ENCODE measurements at places on chromosomes 6 and 20.

GRCh38 chr6:46053039-46053933, 37.6 kb upstream of the CLIC5 start:
- DNase-seq = no peak

GRCh38 chr6:143279385-143279784, 171.1 kb downstream of the ADAT2 start:
- no peak for DNase-seq

DNA sequence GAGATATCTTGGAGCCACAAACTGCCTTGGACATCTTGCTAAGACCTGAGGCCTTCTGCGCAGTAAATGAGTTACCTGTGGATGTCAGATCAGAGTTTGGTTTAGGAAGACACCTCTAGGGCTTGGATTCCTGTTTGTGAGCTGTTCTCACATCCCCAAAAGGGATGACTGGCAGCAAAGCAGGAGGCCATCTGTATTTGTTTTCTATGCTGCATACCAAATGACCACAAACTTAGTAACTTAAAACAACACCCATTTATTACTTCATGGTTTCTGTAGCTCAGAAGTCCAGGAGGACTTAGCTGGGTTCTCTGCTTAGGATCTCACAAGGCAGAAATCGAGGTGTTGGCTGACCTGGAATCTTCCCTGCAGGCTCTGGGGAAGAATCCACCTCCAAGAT, 116.7 kb downstream of the UNC5CL start:
- DNase-seq = no peak

- DNase-seq = no peak
Measured at GRCh38 chr6:154986787-154987235, 8.3 kb upstream of the TIAM2 start.

DNA sequence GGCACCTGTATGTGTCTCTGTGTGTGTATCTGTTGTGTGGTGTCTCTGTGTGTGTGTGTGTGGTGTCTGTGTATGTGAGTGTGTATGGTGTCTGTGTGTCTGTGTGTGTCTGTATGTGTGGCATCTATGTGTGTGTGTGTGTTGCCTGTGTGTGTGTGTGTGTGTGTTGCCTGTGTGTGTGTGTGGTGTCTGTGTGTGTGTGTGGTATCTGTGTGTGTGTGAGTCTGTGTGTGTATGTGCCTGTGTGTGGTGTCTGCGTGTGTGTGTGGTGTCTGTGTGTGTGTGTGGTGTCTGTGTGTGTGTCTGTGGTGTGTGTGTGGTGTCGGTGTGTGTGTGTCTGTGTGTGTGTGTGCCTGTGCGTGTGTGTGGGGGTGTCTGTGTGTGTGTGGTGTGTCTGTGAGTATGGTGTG, 31.7 kb upstream of the VEGFA start:
- no peak for DNase-seq

GRCh38 chr6:107228754-107229153, 113.4 kb upstream of the BEND3 start:
- DNase-seq = no peak

DNA sequence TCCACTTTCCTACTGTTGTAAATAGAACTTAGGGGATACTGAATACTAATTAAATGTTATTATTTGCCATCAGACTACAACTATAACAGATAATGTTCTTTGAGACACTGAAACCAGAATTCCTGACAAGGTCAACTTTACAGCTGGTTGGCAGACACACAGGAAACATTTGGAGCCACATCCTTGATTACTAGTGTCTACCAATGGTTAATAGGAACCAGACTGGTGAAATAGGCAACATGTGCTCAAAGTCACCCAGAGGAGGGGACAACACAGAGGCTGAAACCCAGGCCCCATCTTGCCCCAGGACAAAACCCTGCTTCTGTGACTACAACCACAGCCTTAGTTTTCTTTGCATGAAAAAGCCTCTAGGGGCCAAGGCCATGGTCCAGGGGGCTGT, 47.8 kb upstream of the NT5E start:
- no peak for DNase-seq

GRCh38 chr6:155309150-155309549, 5.1 kb downstream of the TFB1M start:
- DNase-seq = no peak

DNA sequence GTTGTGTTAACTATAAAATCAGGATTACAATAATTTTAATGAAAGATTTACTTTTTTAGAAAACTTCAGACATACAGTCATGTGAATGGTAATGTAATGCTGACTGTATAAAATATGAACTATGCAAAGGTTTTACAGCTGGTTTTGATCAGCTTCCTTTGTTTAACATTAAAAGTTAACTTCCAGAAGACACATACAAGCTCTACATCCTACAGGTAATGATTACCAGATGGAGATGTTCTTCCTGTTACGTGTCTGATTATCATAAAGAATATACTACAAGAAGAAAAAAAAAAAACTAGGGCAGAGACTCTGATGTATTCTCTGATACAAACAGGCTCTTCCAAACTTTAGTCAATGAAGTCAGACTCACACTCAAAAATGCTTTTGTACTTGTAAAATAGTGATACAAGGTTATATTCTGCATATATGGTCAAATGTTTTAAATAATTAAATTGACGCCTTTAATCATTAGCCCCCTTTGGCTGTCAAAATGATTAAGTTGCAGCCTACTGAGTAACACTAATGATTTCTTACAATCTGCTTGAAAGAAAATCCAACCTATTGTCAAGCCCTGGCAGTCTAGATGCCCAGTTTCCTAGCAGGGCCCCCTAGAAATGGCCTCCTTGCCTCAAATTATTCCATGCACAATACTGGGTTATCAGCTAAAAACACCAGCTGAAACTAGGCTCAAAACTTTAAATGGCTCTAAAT, 251.8 kb upstream of the RUNX2 start:
- DNase-seq = no peak

GRCh38 chr6:96620851-96621250, 57.9 kb downstream of the FHL5 start:
- DNase-seq = no peak

DNA sequence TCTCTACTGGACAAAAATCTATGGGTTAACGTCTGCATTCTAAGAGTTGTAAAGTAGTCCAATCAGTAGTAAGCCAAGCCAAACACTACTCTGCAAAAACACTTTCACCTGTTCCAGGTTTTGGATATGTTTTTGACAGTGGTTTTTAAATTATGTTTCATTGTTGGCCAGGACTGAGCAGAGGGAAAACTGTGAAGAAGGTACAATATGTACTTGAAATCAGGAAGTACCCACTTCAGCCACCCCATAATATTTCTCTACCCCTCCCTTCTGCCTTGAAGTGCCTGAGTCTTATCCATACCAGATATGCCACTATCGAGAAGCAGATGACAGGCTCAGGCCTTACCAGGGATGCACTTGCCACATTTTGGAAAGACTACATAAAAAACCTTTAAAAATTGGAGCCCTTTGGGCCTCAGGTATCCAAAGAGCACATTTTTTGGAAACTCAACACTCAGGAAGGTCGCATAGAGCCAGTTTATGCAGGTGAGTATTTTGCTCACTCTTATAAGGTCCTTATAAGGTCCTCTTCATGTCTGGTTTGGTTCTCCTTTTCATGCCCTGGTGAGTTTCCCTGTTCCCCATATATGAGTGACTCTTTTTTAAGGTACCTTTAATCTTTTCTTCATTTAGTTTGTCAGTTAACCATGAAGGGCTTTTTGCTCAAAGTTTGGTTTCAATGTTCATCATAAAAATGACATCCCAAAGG, 859.3 kb upstream of the FLRT3 start:
- DNase-seq = no peak

DNA sequence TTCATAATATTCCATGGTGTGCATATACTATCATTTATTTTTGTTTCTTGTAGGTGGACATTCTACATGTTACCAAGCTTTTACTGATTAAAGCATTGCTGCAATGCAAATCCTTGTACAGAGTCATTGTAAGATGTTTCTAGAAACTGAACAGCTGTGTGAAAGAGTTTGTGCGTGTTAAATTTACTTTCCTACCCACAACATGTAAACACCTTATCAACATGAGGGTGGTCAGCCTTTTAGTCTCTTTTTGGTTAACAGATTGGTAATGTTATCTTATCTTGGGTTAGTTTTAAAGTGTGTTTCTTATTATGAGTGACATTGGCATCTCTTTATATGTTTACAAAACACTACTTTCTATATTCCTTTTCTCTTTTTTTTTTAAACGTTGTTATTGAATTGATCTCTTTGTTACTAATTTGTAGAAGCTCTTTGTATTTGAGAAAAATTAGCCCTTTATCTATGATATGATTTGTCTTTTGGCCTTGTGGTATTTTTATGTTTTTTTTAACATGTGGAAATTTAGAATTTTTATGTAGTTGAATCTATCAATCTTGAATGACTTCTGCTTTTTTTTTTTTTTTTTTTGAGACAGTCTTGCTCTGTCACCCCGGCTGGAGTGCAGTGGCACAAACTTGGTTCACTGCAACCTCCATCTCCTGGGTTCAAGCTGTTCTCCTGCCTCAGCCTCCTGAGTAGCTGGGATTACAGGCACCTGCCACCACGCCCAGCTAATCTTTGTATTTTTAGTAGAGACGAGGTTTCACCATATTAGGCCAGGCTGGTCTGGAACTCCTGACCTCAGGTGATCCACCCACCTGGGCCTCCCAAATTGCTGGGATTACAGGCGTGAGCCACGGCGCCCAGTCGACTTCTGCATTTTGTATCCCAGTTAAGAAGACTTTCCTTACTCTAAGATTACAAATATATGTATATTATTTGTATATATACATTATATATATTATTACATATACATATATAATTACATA, 112.1 kb downstream of the TCP11 start:
- DNase-seq = no peak

DNA sequence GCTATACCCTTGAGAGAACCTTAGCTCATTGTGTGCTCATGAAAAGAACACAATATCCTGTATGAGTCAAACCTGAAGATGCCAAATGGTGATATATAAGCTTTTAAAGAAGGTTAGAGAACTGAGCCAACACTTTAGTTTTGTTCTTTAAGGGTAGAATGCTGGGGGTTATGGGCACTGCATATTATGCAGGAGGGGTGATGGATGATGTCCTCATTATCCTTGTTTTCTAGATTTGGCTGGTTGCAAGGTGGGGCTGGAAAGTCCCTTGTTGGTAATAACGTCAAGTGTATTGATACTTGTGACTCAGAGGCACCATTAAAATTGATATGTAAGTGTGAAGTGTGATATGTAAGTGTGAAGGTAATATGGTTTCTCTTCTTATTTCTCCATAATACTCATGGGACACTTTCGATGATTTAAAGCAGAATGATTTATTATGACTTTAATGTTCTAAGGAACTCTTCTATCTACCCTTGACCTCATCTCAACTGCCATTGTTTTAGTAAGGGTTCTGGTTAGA, 113.7 kb upstream of the DTNBP1 start:
- no peak for DNase-seq

DNA sequence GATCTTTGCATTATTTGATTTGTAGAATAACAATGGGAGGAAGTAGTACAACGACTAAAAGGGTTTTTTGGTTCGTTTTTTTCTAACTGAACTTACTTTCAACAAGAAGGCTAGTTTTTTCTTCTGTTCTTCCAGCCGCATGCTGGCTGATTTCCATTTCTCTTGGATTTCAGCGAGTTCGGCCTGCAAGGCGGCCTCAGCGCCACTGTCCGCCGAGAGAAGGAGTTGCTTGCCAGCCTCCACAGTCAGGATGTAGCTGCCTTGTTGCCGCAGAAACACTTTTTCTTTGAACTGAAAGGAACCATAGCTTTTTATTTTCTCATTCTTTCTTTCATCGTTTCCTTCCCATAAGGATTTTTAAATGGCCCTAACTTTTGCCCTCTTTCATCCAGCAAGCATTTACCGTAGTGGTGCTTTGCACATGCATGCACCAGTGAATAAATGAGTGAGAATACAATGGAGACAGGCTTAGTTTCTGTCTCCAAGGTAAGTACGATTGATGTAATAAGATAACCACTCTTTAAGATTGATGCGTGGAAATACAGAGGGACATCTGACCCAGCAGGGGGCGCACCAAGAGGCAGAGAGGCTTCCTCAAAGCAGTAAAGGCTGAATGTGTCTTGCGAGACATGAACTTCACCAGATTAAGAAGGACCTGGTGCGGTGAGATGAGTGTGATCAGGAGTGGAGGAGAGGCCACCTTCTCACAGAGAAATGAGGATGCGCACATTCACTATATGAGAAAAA, 398.8 kb downstream of the ESR1 start:
- peak; percentile 67 for DNase-seq

DNA sequence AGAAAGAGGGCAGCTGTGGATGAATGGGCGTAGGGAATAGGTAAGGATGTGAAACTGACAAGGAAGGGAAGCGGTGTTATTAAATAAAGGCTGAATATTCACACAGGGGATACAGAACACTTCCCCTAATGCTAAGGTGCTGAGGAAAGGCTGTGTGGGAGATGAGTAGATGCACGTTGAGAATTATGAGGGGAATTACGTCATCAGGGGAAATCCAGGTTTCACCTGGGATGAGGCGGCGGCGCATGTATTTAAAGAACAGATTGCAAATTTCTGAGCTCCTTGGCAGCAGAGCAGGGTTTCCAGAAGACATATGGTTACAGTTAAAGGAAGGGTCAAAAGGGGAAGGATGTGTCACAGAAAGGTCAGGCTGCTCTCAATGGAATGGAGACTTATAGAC, 28.7 kb upstream of the EDN1 start:
- no peak for DNase-seq

- no peak for DNase-seq
Measured at GRCh38 chr6:152984513-152984872, 1.7 kb upstream of the FBXO5 start.

DNA sequence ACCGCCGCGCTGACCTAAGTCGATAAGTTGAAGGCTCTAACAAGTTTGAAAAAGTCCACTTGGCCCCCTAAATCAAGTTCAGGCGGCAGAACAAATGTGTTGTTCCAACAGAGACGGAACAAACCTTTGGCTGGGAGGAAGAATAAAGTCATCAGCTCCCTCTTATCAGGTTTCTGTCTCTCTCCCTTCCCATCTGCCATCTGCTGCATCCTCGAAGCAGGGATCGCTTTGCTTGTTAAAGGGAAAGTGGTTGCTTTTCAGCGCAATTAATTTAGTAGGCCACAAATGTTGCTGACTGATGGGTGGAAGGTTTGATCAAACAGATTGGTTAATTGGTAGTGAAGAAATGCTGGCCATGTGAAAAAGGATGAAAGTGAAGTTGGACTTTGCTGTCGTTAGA, 64.3 kb downstream of the CDH4 start:
- DNase-seq = no peak

DNA sequence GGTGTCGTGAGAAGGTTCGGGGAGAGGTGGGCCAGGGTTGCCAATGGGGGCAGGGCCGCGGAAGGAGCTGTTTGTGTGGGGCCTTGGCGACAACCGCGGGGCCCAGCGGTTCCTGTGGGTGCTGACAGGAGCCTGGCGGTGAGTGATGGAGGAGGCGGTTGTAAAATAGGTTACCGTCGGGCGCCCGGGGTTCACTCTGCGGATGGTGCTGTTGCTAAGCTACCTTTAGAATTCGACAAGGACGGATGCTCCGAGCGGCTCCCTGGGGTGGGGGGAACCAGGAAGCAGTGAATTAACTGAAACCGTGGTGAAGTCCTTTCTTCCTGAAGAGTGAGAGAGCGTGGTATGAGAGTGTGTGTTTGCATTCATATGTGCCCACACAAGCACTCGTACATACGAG, 61.7 kb downstream of the CDH22 start:
- DNase-seq = no peak
